ENCODE measurements at places on chromosomes 11 and 22.
A peak's percentile ranks its signal among the peaks of the same experiment; 100 is the strongest.

- peak; percentile 73 for DNase-seq
Measured at GRCh38 chr11:36803084-36803483, 205.0 kb upstream of the RAG2 start.

DNA sequence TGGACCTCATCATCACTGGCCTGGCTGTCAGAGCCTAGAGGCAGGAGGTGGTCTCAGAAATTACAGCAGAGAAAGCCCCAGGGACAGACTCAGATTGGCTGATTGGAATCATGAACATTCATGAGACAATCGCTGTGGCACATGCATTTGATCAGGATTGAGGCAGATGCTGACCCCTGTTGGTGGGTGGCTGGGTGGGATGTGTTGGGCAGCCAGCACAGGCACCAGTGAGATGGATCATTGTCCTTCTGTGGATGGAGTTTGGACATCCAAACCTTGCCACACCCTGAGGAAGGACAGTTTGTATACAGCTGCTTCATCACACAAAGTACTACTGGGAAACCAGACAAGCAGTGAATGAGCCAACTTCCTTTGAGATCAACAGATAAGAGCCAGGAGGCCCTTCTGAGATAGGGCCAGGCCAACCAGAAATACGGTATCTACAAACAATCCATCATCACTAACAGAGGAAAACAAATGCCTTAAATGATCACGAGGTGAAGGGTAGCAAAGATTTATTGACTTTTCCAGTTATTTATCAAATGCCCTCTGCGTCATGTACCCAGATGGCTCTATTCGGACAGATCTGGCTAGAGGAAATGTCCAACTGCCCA is 17.3 kb downstream of the COMMD9 start:
- DNase-seq: no peak

GRCh38 chr11:64659417-64660144 is 63.4 kb downstream of the NRXN2 start:
- no peak for DNase-seq

DNA sequence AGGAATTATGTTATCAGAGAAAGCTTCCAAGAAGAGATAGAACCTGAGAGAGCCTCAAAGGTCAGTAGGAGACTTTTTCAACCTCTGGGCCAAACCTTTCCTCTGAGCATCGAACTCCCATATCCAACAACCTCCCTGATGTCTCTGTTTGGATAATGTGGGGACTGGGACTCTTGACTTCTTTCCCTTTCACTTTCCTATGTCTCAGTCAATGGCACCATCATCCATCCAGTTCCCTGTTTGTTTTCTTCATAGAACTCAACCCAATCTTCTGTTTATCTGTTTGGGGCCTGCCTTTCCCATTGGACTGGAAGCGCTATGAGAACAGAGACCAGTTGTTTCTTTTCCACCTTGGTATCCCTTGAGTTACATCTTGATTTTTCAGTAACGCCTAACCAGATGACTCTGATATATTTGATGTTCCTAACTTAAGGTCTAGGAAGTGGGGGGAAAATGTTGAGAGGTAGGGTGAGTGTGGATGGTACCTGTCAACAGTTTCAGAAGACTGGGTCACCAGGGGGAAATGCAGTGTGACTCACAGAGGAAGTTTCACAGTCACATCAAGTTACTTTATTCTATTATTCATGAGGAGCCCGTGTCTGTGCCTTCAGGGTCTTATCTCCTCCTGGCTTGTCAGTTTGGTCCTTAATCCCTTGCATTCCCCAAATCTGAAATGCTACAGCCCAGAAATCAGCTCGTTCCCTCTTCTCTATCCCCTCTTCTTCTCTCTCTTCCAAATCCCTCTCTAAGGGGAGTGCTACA is 4.5 kb upstream of the KCNE3 start:
- DNase-seq: no peak

DNA sequence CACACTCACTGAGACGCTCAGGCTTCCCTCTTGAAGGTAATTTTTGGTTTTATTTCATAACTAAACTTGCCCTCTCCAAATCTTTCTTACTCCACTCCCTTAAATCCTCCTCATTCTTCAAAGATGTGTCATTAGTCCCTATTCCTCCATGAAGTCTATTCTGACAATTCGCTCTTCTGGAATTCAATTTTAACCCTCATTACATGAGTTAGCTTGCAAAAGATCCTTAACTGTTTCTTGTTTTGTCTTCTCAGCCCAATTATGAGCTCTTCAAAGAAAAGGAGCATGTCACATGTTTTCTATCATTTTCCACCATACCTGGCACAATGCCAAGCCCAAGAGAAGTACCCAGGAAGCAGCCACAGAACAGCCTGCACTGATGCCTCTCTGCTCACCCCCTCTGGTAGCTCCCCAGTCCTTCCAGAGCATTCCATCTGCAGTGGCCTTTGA is 13.0 kb downstream of the GALNT18 start:
- no peak for DNase-seq

DNA sequence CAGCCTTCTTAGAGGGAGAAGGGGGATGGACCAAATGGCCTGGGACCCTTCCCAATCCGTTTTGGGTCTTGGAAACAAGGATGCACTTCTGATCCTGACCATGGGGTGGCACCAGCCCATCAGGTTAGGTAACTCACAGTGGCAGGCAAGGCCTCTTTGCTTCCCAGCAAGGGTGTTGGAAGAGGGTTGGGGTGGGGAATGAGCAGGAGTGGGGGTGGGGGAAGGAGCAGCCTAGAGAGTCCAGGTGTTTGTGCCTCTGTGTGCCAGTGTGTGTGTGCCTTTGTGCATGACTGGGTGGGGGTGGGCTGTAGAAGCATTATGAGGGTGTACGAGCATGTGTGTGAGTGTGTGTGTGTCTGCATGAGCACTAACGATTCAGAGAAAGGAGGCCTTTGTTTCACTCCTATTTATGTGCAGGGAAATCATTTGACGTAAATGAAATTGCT is 213.1 kb downstream of the INSC start:
- no peak for DNase-seq

GRCh38 chr11:48307760-48308386 is 1.9 kb downstream of the OR4S1 start:
- DNase-seq: peak; percentile 70

GRCh38 chr11:78583889-78584288 is 9.2 kb upstream of the NARS2 start:
- DNase-seq: no peak

DNA sequence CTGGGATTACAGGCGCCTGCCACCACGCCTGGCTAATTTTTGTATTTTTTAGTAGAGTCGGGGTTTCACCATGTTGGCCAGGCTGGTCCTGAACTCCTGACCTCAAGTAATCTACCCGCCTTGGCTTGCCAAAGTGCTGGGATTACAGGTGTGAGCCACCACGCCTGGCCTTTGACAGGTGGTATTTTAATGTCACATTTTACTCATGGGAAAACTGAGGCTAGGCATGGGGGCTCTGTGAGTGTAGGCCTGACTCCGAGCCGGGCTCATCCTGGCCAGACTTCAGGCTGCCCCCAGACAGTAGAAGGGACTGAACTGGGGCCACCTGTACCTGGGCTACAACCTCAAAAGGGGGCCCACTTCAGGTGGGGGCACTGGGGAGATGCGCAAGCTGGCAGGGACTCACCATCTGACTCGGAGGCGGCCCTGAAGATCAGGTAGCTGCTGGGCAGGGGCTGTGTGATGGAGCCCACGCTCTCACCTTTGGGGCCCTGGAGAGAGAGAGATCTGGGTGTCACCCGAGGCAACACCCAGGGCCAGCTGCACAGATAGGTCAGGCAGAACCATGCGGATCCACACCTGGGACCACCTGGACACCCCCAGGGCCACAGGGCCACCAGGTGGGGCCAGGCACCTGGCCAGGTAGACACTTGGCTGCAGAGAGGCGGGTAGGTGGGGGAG is 45.8 kb downstream of the OSBPL5 start:
- no peak for DNase-seq

- no peak for DNase-seq
Measured at GRCh38 chr11:82738091-82738490, 4.4 kb upstream of the FAM181B start.

DNA sequence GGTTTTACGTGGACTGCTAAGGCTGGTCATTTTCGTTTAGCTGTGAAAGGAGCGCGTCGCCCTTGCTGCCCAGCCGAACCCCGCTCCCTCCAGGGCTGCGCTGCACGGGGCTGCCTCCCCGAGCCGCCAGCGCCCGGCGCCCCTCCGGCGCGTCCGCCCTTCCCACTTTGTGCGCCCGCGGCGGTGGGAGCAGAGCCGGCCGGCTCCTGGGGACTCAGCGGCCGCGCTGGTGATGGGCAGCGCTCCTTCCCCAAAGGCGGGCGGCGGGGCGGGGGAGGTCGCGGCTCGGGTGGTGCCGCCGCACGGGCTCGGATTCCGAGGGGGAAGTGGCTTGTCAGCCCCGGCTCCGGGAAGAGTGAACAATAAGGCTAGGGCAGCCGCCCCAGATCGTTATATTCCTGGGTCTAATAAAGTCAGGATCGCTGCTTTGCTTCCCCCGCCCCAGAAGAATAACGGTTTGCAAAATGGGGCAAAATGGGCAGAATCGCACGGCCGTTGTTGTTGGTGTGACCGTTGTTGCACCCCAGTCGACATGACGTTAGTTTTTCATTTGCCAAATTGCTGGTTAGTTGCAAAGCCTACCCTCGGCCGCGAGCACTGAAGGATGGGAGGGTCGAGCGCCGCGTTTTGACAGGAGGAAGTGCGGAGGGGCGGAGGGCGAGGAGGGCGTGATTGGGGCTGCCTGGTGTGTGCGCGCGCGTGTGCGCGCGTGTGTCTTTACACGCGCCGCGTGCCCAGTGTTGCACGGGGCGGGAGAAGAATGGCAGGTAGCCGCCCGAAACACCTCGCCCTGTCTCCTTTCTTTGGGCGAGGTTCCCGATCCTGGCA is 745 bp downstream of the NCAM1 start:
- DNase-seq: no peak

- no peak for DNase-seq
Measured at GRCh38 chr11:100961633-100962032, 168.0 kb downstream of the PGR start.

DNA sequence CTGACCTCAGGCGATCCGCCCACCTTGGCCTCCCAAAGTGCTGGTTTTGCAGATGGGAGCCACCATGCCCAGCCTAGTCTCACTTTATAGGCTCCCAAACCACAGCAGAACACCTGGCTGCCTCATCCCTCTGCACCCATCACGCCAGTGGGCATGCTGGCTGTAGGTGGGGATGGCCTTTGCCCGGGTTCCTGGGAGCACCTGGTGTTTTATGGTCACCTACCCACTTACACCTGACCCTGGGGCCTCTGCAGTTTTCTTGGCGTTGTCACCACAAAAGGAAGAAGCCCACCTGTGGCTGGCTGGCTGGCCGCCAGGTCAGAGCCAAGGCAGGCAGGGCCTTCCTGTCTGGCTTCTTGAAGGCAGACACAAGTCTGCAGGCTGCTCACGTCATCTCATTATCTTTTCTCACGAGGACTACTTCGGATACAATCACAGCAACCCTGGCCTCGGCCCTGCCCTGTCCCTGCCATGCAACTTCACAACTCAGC is 8.2 kb downstream of the RRP7A start:
- DNase-seq: no peak

- DNase-seq: no peak
Measured at GRCh38 chr22:19811811-19812771, 42.6 kb downstream of the GNB1L start.

GRCh38 chr11:35167426-35167954 is 28.5 kb downstream of the CD44 start:
- no peak for DNase-seq

DNA sequence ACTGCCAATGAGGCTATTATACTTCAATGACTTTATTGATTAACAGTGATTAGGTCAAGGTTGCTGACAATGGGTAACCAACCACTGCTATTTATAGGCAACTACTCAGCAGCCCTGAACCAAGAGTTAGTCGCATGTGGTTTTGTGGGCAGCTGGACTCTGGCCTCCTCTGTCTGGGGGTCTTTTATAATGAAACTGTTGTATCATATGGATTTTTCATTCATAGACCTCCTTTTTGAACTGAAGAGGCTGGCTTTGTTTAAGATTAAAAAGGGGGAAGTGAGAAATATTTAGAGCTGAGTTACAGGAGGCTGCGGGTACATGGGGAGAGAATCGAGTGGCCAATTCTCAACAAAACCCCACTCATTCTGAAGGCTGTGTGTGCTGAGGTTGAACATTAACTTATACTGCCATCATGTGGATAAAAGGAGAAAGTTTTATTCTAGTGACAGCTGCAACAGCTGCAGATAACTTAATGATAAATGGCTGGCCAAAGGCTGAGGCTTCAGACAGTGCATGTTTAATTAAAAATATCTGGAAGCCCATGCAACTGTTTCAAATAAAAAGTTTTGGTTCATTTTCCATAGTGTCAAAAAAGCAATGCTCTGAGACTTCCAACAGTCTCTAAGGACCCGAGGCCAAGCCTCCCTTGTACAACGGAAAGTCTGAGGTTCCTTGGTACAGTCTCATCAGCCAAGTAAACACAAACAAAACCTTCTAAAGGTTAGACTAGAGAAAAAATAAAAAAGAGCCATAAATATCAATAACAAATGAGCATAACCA is 682.6 kb downstream of the KCNA4 start:
- DNase-seq: peak; percentile 0

GRCh38 chr11:64126796-64127195 is 39.1 kb downstream of the MACROD1 start:
- DNase-seq: no peak

DNA sequence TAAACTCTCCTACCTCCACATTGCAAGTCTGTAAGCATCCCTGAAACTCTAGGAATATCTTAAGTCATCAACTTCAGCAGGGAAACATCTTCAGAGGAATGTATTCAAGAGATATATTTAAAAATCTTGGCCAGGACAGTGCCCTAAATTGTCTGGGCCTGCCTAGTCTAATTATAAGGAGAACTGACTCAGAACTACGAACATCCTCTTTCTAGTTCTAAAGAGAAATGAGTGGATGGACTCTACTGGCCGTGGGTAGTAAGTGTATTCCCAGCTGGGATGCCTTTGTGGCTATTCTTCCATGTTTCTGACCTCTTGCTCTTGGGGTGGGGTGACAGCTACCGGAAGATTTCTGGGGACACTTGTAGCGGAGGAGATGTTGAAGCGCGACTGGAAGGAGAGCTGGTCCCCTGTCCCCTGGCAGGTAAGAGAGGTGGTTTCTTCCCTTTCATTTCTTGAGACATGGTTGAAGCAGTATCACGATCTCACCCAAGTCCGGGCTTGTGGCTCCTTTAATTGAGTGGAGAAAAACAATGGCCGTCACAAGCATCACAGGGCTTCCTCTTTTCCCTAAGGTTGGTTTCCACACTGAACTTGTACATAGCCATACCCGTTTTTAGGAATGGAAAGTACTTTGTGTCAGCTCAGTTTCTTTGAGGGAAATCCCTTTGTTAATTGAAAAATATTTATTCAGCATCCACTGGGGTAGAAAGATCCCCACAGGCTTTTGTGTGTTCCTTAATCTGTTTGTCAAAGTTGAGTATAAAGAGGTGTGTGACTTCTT is 97.7 kb upstream of the SORL1-AS1 start:
- no peak for DNase-seq

Measured in SHP77 treated with DMSO at 0.1 percent for 48 hours (cell line).